Activated CD4-positive, alpha-beta T cell treated with anti-CD3 and anti-CD28 coated beads, Interleukin-2, amount 10 ng/mL, durations not matched to agents 24 days and 14 days (primary cell): ENCODE measurements at places on chromosomes 6 and 20. TPM values are rescaled to one million over a fixed set of nuclear protein-coding genes. Genes with fewer than 3 reads are reported as not detected.

DNA sequence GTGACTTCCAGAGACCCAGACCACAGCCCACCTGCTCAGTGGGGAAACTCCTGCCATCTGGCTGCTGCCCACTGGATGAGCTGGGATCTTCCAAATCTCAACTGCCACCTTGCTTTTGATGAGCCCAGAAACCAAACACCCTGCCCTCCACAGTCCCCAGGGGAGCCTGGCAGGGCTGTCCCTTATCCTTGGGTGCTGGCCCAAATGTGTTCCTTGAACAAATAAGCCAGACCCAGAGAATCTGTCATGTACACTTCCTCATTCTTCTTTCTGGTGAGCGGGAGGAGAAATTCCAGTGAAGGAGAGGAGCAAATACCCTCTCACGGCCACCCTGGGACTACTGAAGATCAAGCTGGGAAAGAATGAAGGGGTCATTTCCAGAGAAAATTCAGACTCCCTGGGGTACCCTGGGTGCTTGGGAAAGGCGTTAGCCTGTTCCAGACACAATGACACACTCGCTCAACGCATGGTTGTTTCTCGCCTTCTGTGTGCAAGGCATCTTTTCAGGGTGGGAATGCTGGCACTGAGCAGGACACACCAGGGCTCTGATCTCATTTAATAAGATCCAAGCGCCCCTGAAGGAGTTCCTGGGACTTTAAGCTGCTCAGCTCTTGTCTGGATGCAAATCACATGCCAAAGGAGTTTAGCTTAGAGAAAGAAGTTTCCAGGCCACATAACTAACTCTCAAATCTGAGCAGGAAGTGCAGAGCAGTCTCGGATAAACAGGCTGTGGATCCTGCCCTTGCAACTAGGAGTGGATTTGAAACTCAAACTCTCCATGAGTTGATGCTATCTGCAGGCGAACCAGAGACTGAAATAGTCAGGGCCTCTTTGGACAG, 38.5 kb downstream of the PXDC1 start:
- DNase-seq = no peak

DNA sequence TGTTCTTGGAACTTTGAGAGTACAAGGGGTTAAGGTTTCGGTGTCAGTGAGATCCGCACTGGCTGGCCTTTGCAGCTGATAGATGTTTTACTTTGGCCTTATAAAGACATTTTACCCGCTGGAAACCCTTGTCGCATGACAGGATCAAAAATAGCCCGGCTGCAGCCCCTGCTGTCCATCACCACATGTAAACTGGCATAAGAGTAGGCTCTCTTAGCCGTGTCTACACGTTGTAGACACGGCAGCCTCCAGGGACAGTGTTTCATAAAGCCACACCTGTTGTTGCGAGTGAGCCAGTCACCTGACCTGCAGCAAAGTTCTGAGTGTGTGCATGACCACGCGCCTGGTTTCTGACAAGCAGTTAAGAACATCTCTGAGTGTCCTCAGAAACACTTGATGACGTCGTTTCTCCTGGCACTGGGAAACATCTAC, 8.5 kb downstream of the RBM24 start:
- no peak for DNase-seq

DNA sequence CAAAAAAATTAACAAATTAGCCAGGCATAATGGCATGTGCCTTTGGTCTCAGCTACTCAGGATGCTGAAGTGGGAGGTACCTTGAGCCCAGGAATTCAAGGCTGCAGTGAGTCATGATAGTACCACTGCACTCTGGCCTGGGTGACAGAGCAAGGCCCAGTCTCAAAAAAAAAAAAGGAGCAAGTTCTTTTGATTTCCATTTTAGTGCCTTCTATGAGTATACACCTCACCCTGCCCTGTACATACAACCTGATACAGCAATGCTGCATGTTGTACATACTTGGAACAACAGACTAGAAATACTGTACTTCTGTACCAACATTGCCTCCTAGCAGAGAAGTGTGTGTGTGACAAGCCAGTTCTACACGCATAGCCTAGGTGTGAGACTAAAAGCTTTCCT, 97.3 kb upstream of the CARMIL1 start:
- no peak for DNase-seq

- DNase-seq = no peak
Observed at GRCh38 chr20:10125757-10126156, 91.0 kb downstream of the ANKEF1 start.

DNA sequence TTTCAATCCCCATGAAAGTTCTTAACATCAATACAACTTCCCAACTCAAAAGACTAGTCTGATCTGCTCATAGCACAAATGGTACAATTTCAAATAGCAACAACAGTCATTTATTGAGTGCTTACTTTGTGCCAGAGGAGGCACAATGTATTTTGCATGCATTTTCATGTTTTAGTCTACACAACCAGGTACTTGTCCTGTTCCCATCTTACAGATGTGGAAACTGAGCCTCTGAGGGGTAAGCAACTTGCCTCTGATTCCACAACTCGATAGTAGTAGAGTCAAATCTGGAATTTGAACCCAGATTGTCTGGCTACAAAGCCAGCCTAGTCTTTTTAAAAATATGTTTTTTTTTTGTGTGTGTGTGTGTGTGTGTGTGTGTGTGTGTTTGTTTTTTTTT, 45.6 kb upstream of the TBC1D7 start:
- DNase-seq = no peak

The EMILIN3 gene
- 0.58 and 0.73 TPM in 2 replicates for total RNA-seq
